ENCODE measurements at places on chromosomes 12 and 14. TPM values are rescaled to one million over a fixed set of nuclear protein-coding genes. Genes with fewer than 3 reads are reported as not detected.

Gene RNASE11
- not detected for total RNA-seq

Gene KRT3
- total RNA-seq = not detected

Gene FAM186B
- total RNA-seq = 0.28 TPM

Gene CCDC177
- 7.5 TPM for total RNA-seq
